Stimulated activated CD4-positive, alpha-beta T cell treated with anti-CD3 and anti-CD28 coated beads, Interleukin-1b, Interleukin-23, amount 100 ng/mL, for 1 hour (primary cell): ENCODE measurements at places on chromosomes 3 and 15.

DNA sequence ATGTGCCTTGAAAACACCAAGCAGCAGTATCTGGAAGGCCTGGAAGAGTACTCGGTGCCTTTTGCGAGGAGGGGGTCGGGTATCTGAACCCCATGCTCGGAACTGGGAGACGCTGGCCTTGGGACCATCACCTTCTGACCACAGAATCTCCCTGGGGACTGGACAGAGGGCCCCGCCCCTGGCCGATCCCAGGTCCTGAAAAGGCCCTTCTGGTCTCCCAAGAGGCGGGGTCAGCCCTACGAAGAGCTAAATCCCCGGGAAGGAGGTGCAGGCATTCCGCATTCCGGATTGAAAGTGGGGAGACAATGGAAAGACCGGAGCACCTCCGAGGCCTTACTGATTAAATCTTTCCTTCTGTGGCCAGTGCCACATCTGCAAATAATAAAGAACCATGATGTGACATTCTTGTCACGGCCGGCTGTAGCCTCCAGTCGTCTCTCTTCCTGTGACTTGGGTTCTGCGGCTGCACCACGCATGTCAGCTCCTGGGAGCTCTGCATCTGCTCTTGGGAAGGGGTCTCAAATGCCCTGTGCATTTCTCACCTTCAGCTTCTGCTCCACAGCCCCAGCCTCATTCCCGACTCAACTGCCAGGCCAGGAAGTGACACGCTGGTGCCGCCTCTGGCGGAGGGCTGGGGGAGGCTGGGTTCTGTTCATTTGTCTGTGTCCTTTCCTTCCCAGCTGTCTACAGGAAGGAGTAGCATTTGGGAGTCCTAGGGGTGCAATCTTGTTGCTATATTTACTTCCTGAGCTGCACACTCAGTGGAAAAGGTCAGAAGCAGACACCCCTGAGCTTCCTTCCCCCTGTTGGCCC lies 173.5 kb downstream of the KLF13 start:
- no peak for DNase-seq

DNA sequence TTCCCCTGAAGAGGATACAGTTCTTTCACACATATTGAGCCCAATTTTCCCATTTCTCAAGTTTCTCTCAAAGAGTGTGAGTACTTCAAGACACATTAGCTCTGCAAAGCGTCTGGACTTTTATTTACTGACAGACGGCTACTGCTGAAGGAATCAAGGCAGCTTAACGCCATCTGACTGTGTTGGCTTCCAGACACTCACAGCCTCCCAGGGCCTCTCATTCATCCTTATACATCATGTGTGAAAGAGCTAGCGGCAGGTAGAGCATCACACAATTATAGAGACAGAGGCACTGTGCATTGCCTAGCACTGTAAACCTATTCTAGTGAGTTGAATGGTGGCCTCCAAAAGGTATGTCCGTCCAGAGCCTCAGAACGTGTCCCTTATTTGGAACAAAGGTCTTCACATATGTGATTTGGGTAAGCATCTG lies 284.1 kb upstream of the STT3B start:
- no peak for DNase-seq

DNA sequence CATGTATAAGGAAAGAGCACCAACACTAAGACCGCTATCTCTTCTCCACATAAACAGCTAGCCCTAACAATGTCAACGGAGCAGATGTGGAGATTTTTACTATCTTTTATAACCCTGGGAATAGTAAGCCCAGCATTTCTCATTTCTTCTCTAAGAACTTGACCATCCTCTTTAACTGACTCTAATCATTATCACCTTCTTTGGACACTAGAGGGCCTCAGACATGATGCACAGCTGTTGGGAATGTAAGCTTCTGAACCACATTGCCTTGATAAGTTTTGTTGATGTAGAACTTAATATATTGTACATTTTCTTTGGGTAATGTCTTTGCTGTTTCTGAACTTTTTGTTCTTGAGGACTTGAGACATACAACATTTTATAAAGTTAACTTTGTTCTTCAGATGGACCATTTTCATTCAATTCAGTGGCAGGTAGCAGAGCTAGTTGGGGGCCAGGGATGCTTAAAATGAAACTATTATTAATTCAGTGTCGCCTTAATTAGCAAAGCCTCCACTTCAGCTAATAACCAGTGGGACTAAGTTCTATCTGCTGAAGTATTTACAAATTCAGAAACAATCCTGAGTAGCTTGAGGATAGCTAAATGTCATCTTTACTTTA lies 9.6 kb upstream of the TAGLN3 start:
- DNase-seq = no peak

DNA sequence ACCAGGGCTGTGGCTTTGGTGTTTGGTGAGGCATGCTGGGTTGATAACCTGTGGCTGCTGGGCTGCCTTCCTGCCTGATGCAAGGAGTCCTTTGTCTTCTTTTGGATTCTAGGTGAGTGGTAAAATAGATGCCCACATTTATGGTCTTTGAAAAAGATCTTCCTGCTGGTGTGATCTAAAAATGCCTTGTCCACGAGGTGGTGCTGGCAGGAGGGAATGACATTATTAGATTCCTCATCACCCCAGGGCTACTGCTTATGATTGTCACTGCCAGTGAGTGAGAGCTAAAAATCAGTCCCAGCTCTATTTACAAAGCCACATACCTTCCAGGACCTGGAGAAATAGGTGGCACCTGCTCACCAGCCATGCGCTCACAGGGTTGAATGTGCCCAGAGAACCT lies 355.5 kb upstream of the ROPN1 start:
- DNase-seq = no peak

DNA sequence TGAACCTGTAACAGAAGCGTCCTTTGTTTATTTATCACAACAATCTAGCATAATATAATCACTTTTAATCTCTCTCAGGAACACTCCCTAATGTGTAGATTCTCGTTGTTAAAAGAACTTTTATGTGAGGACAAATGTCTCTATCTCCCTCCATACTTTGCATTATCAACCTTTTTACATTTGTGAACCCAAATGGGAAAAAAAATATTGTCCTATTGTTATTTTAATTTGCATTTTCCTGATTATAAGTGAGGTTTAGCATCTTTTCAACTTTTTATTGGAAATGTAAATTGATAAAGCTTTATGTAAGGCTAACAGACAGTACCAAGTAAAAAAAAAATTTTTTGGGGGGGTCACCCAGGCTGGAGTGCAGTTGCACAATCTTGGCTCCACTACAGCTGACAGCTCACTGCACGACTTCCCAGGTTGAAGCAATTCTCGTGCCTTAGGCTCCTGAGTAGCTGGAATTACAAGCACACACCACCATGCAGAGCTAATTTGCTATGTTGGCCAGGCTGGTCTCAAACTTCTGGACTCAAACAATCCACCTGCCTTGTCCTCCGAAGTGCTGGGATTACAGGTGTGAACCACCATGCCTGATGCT lies 33.0 kb upstream of the DENND4A start:
- DNase-seq = no peak

GRCh38 chr15:66294157-66294931 lies 976 bp downstream of the DIS3L start:
- DNase-seq = peak; percentile 11

DNA sequence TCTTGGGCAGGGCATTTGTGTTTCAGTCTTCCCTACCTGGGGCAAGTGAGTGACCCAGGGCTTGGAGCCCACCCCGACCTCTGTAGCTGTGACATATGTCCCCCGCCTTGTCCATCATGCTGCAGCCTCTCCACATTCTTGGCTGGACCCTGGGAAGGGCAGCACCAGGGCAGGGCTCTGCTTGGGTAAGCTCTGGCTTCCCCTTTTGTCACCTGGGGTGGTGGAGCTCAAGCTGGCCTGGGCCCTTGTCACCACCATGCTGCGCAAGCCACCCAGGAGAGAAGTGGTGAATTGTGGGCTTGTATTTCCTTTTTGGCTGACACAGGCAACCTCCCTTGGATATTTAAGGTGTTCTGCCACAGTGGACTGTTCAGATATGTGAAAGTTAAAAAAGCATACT lies 29.3 kb downstream of the SPSB4 start:
- DNase-seq = no peak

GRCh38 chr3:139506766-139507165 lies 30.4 kb upstream of the RBP2 start:
- DNase-seq = no peak

DNA sequence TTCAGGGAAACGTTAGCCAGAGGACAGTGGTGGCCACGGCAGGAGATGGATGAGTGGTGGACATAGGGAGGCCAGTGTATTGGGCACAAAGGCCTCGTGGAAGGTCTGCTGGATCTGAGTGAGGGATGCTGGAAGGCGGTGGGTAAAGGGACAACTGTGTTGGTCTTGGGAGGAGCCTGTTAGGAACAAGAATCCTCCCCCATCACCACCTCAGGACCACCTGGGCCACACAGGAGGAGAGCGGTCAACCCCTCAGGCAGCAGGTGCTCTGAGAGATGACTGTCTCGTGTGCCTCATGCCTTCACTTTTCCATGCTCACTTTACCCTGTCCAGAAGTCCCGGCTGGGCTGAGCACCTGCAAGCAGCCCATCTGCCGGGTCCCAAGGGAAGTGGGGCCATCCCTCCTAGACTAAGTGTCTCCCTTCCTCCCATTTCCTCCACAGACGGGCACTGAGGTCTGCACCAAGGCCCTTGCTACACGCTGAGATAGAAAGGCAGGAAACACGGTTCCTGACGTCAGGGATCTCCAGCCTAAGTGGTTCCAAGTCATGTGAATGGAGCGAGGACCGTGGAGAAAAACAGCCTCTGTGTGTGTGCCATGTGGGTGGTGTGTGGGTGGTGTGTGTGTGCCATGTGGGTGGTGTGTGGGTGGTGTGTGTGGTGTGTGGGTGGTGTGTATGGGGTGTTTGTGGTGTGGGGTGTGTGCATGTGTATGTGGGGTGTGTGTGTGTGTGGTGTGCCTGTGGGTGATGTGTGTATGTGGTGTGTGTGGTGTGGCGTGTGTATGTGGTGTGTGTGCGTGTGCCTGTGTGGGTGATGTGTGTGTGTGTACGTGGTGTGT lies 47.8 kb upstream of the CTSH start:
- DNase-seq = no peak

- DNase-seq = no peak
Observed at GRCh38 chr3:89740881-89741177, 633.4 kb downstream of the EPHA3 start.

- no peak for DNase-seq
Observed at GRCh38 chr3:195302431-195302830, 31.5 kb upstream of the XXYLT1 start.

DNA sequence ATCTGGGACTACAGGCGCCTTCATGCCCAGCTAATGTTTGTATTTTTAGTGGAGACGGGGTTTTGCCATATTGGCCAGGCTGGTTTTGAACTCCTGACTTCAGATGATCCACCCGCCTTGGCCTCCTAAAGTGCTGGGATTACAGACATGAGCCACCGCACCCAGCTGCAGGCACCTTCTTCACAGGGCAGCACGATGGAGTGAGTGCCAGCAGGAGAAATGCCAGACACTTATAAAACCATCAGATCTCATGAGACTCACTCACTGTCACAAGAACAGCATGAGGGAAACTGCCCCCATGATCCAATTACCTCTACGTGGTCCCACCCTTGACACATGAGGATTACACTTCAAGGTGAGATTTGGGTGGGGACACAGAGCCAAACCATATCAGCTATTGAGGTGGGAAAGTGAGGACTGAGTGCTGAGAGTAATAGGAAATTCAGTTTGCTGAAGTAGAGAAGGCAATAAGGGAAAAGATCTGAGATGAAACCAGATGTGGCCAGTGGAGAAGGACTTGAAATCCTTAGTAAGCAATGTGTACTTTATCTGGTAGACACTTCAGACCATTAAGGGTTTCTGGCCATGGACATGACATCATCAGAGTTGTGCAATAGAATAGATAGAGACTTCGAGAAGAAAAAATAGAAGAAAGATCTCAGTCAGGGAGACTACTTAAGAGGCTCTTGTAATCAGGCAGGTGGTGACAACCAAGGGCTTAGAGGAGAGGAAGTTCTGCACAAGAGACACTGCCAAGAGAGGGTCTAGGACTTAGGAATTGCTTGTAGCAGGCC lies 18.1 kb upstream of the ATP13A5 start:
- DNase-seq = no peak

DNA sequence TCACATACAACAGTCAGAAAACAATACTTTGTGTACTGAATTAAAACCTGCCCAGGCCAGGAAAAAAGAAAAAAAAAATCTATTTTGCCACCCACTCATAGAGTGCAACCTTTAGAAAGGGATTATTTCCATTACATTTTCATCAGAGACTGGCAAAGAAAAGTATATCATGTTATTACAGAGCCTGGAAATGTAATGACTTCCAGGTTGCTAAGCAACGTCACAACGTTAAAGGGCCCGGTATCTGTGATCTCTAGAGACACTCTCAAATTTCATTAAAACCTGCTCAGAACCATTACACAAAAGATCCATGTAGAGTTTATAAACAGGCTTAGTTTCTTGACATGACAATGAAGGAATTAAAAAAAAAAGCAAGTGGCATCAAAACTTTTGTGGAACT lies 170.5 kb downstream of the CTNNB1 start:
- DNase-seq = no peak

GRCh38 chr3:167852216-167852615 lies 116.7 kb downstream of the SERPINI1 start:
- no peak for DNase-seq

DNA sequence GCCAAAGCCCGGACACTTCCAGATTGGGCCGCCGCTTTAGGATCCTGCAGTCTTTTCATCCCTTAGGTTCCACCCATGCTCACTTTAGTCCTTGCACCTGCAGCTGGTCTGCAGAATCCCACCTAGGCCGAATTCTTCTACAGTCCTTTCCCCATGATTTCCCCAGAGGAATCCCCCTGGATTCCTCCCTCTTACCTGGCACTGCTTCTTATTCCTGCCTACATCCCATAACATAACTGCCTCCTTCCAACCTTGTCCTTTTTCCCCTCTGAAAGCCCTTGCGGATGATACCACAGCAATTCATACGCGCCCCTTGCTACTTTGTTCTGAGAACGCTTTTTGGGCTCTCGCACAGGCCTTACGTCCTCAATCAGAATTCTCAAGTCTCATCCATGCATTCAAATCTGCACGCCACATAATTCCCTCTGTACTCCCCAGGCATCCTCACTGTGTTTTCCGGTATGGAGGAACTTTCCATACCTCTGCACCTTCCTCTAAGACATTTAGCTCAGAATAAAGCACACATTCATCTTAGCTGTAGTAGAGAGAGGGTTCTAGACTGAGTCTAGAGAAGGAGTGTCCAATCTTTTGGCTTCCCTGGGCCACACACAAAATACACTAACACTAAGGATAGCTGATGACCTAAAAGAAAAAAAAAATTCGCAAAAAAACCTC lies 619 bp downstream of the EIF2AK4 start:
- no peak for DNase-seq

- DNase-seq = no peak
Observed at GRCh38 chr3:68876112-68876713, 56.1 kb downstream of the TAFA4 start.
